ENCODE measurements at places on chromosomes 16 and 17. TPM values are rescaled to one million over a fixed set of nuclear protein-coding genes. Genes with fewer than 3 reads are reported as not detected.
A peak's percentile ranks its signal among the peaks of the same experiment; 100 is the strongest.

CHAD gene
- not detected for total RNA-seq

PROCA1 gene
- 0.56 TPM for total RNA-seq

ZMYND15 gene
- total RNA-seq: 0.05 TPM

DPEP3 gene
- total RNA-seq: not detected

C17orf113 gene
- total RNA-seq: 0.17 TPM

VMO1 gene
- total RNA-seq: 0.51 TPM

- DNase-seq: no peak
These were observed 366.0 kb downstream of the CDH13 start for GRCh38 chr16:82992786-82993185.

GRCh38 chr16:80994451-80994850 lies 12.2 kb downstream of the CMC2 start:
- DNase-seq: peak; percentile 21

GRCh38 chr17:19424934-19425868 lies 14.2 kb downstream of the RNF112 start:
- no peak for DNase-seq

DNA sequence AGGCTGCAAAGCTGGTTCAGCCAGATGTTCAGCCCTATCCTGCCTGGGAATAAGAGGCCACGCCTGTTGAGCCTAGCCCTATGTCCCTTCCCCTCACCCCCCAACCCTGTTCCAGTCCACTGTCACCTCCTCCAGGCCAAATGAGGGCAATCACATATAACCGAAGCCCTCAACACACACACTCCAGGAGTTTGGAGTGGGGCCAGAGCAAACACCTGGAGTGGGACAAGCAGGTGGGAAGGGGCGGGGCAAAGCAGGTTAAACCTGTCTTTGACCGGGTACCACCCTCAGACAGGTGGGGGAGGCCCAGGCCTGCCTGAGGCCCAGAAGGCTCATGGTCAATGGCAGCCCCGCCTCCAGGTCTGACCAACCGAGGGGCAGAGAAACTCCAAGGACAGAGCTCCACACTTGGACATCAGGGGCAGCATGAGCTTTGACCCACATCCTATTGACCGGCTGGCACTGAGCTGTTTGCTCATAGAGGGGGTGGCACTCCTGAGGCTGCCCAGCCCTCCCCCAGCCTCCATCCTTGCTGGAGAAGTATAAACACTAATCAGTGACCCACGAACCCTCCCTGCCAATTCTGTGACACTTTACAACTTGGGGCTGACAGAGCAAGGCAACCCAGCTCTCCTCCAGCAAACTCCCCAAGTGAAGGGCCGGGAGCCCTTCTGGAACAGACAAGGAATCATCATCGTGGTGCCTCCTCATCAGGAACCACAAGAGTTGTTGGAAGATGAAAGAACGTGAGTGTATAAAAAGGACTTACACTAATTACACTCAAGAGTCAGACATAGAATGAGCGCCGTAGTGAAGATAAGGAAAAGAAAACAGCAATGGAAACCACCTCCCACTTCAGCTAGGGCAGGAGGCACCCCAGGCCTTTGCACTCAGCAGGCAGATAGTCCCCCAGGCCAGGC lies 1.5 kb downstream of the ESRP2 start:
- DNase-seq: no peak

- no peak for DNase-seq
These were observed 216.9 kb downstream of the HAPSTR1 start for GRCh38 chr16:9308356-9308801.

DNA sequence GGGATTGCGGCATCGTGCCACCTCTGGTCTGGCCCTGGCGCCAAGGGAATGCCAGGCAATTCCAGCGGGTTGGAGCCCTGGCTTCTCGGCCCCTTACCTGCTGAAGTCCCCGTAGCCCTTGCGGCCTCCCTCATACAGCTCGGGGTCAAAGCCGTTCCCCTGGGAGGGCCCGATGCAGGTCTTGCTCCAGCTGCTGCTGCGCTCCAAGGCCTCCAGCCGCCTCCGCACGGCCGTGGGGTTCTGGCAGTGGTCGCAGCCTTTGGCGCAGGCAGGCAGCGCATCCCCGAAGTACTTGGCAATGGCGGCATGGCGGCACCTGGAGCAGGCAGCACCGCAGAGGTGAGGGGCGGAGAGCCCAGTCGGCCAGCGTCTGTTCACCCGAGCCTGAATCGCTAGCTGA lies 1.9 kb upstream of the SMIM5 start:
- no peak for DNase-seq

- DNase-seq: no peak
These were observed 102.9 kb upstream of the ZFHX3 start for GRCh38 chr16:73150786-73151185.

DNA sequence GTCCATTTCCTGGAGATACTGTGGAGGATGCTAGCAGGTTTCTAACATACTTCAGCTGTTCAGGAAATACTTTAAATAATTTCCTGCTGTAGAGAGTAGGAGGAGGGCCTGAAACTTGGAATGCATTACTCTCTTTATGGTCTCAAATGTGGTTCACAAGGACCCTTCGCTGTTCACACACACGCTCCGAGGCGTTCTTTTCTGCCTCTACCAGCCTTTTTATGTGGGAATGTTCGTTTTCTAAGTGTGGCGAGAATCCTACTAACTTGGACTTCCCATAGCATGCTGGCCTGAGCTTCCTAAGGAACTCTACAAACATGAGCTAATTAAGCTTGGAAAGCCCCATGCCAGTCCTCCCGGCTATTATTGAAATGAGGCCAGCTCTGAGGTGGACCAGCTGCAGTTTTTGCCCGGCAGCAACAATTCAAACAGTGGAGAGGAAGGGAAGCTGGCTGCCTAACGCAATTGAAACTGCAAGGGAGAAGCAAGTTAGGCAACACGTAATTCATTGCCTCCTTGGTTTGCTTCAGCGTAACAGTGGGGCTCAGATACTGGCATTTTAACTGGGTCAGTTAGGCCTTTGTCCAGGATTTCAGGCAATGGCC lies 18.9 kb downstream of the KPNA2 start:
- DNase-seq: peak; percentile 94

GRCh38 chr16:86195863-86196630 lies 297.1 kb downstream of the IRF8 start:
- no peak for DNase-seq

- DNase-seq: no peak
These were observed 20.0 kb upstream of the RASD1 start for GRCh38 chr17:17515934-17516930.

GRCh38 chr16:1650131-1650530 lies 27.9 kb upstream of the JPT2 start:
- no peak for DNase-seq
